SJSA1 (cell line): ENCODE measurements at places on chromosomes 5 and 9. TPM values are rescaled to one million over a fixed set of nuclear protein-coding genes. Genes with fewer than 3 reads are reported as not detected.

Gene STRBP
- 4.2 and 5.3 TPM in 2 replicates for total RNA-seq

Gene C9orf152
- not detected in 2 replicates for total RNA-seq

Gene OCLN
- total RNA-seq = 19.8 and 45.6 TPM in 2 replicates

Gene CNTNAP3
- total RNA-seq = 0.13 TPM in 1 of 2 replicates, not detected in the other

Gene PKD2L2
- total RNA-seq = not detected in 2 replicates

Gene ST8SIA4
- not detected in 2 replicates for total RNA-seq

Gene FCN1
- not detected in 2 replicates for total RNA-seq
